ENCODE measurements at places on chromosomes 1 and 21.

GRCh38 chr1:37434292-37435225, 39.8 kb upstream of the ZC3H12A start:
- peak; percentile 79 for DNase-seq

DNA sequence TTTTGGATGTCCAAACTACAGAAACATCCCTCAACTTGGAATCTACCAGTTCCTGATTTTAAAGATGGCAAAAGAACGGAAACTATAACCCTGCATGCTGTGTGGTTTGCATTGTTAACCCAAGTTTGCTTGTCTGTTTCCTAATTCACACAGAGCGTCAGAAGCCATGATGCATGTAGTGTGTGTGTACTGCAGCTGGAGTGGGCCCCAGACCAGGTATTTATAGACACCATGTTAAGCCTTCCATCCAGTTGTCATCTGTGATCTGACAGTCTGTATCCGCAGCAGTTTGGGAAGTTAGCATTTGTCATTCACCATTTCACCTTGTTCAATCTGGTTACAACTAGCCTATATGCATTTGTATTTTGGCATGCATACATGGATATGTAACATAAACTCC, 27.7 kb upstream of the PLEKHM2 start:
- DNase-seq, result no peak

GRCh38 chr1:39288735-39289465, 84.4 kb downstream of the MACF1 start:
- DNase-seq, result no peak

- DNase-seq, result no peak
Measured at GRCh38 chr1:4324525-4324924, 329.9 kb upstream of the AJAP1 start.

DNA sequence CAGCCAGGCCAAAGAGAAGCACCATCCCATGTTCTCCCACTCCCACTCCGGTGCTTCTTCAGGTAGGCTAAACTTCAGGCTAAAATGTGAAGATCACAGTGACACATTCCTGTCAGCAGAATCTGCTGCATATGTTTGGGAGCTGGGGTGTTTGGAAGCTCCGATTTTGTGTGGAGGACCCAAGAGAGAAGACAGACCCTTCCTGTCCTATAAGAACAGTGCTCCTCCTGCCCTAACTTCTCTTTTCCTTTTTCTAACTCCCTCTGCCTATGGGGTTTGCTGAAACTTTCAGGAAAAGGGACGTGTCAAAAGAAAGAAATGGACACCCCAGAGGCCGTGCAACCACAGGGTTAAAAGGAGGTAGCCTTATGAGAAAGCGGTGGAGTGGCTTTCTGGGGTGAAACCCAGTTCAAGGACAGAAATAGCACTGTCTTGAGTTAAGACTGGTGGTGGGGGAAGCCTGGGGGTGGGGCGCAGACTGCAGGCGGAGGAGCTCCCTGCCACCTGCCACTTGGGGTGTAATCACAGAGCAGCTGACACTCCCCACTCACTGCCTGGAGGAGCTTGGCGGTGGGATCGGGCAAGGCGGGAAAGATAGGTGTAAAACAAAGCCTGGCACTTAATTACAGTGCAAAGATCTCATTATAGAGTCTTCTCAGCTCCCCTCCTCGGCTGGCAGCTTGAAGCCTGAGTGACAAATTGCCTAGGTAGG, 645 bp upstream of the TLR5 start:
- no peak for DNase-seq

- DNase-seq, result no peak
Measured at GRCh38 chr1:55420026-55420425, 204.9 kb upstream of the USP24 start.

- DNase-seq, result no peak
Measured at GRCh38 chr1:25825605-25826004, 5.9 kb downstream of the MTFR1L start.

DNA sequence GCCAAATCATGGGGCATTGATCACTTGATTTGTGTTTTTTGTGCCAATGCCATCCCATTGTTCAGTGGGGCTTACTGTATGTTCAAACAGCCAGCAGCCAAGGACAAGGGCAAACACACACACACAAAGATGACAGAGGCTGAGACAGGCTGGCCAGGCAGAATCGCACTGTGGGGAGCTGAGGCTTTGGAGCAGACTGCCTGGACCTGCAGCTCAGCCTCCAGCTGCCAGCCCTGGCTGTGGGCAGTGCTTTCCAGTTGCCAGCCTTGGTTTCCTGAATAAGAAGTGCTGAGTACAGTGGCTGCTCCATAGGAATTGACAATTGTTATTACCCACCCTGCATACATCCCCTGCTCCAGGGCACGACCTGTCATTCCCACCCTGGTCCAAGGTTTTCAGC, 16.9 kb upstream of the PCP4 start:
- DNase-seq, result no peak

- DNase-seq, result no peak
Measured at GRCh38 chr1:115164484-115164883, 75.2 kb upstream of the TSPAN2 start.

- DNase-seq, result no peak
Measured at GRCh38 chr1:218620956-218621355, 275.8 kb downstream of the TGFB2 start.

- no peak for DNase-seq
Measured at GRCh38 chr1:234313171-234313570, 60.1 kb upstream of the COA6 start.

DNA sequence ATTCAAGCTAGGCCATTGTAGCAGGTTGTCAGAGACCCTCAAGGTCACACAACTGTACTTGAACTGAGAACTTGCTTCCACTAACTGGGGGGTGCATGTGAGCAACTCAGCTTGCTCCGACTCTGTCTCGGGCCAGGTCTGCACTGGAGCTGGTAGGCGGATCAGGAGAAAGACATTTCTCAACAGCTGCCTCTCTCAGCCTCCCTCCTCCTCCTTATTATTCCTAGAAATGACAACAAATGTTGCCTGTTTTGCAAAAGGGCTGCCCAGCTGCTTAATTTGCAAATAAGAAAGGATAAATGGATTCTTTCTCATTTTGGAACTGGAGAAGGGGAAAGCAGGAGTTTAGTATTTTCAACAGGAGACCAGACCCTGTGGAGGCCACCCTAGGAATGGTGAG, 140.5 kb downstream of the RHOU start:
- DNase-seq, result no peak

Measured in activated CD4-positive, alpha-beta T cell treated with anti-CD3 and anti-CD28 coated beads, Interleukin-2, Interleukin-6, amounts not matched to agents 100 ng/mL and 50 ng/mL, durations not matched to agents 16 hours and 8 hours (primary cell).